ENCODE measurements at places on chromosomes 16 and 17. TPM values are rescaled to one million over a fixed set of nuclear protein-coding genes. Genes with fewer than 3 reads are reported as not detected.

Gene KCNJ18
- not detected for total RNA-seq

Gene PDE6G
- not detected for total RNA-seq

Gene TVP23A
- total RNA-seq = not detected

Gene TBC1D3H
- total RNA-seq = not detected

Gene HEATR9
- total RNA-seq = not detected

Gene SPATA22
- total RNA-seq = not detected

Gene MT4
- total RNA-seq = not detected

Gene KCTD2
- total RNA-seq = 10.4 TPM

Gene ABCC11
- 0.43 TPM for total RNA-seq

Gene RAD51D
- total RNA-seq = 1.9 TPM

Gene GPR139
- not detected for total RNA-seq

Gene KCNJ16
- total RNA-seq = 17.1 TPM

Gene NKD1
- under 0.01 TPM for total RNA-seq

Gene ABAT
- 3.0 TPM for total RNA-seq

Gene TBC1D3E
- not detected for total RNA-seq

Gene ADAP2
- 6.3 TPM for total RNA-seq

Gene SLC6A4
- total RNA-seq = not detected

Gene DHRS7C
- total RNA-seq = not detected

Gene TUBG1
- 15.6 TPM for total RNA-seq

Gene PMP22
- not detected for total RNA-seq

Gene PSMC3IP
- total RNA-seq = 1.9 TPM

Gene CES4A
- total RNA-seq = 2.2 TPM

Gene CCL1
- not detected for total RNA-seq

Gene SLFN5
- total RNA-seq = 64.6 TPM

Gene ZP2
- not detected for total RNA-seq

Gene CDRT15
- not detected for total RNA-seq

Gene TLCD2
- total RNA-seq = 6.0 TPM

Gene HS3ST3A1
- total RNA-seq = 2.4 TPM

Gene PIMREG
- not detected for total RNA-seq

Gene CACNG3
- not detected for total RNA-seq

Gene KRTAP4-3
- not detected for total RNA-seq

Gene CEP295NL
- 0.24 TPM for total RNA-seq

Gene NEK8
- total RNA-seq = 4.1 TPM

Gene VAMP2
- 3.4 TPM for total RNA-seq

Gene CD300H
- not detected for total RNA-seq

Gene OR1A1
- not detected for total RNA-seq

Gene ABCA9
- total RNA-seq = not detected

Gene FSCN2
- 1.9 TPM for total RNA-seq

Gene CLEC19A
- not detected for total RNA-seq

All from tracheal epithelial cell (primary cell).